ENCODE measurements at places on chromosomes 2 and 18. TPM values are rescaled to one million over a fixed set of nuclear protein-coding genes. Genes with fewer than 3 reads are reported as not detected.

GRCh38 chr18:59927246-59927825 is 27.5 kb downstream of the PMAIP1 start:
- no peak for DNase-seq

Gene SLC11A1
- not detected for total RNA-seq

DNA sequence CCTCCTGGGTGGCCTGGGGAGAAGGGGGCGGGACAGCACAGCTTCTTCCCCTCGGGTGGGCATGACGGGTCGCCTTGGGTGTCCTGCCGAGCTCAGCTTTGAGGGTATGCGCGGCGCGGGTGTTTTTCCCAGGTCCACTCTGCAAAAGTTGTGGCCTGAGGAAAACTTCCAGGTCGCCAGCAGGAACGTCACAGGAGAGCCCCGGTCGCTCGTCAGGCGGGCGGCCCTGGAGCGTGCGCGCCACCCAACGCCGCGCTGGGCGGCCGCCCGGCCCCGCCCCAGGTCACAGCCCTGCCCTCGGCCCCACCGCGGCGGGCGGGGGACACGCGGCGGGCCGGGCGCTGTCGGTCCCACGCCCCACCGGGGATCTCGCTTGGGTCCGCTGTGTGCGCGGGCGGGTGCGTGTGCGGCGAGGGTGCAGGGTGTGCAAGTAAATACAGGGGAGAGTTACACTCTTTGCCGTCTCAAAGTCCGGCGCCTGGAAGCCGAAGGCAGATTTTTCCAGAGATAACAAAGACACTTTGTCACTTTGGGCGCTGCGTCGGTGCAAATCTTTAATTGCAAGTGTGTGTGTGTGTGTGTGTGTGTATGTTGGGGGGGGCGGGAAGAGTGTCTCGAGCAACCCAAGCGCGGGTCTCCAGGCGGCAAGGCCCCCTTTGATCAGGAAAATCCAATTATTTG is 616 bp upstream of the SP5 start:
- peak; percentile 17 for DNase-seq

DNA sequence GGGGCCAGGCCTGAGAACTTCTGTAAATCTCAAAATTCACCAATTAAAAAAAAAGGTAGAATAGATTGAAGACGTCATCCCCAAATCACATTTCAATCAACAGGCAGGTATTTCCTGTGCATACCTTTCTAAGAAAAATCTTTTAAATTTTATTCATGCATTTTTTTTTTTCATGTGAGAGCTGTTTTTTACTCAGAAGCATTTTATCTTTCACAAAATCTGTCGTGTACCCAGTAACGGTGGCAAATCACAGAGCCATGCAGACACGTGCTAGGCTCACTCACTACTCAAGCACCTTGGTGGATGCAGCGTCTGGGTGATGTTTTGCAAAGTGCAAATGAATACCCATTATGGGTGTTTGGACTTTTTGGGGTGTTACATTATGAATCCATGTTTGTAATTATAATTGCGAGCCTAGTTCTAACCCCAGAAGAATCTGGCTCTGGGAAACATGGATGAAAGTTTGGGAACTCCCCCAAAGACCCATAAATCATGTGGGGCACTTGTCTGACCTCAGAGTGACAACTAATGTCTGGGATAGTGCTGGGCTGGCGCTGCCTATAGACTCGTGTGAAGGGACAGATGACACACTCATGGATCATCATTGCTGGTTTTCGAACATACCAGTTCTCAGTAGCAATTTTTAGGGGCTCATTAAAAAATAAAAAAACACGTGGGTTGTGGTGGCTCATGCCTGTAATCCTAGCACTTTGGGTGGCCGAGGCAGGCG is 335.2 kb downstream of the LPIN1 start:
- peak; percentile 52 for DNase-seq

Gene SETBP1
- total RNA-seq: 1.0 TPM

Gene L3MBTL4
- total RNA-seq: 2.8 TPM

Gene NT5C1B
- total RNA-seq: 0.21 TPM

GRCh38 chr2:27545348-27546141 is 37.3 kb upstream of the ZNF512 start:
- DNase-seq: no peak

- DNase-seq: peak; percentile 41
Measured at GRCh38 chr18:32289483-32290075, 99.7 kb downstream of the MEP1B start.

DNA sequence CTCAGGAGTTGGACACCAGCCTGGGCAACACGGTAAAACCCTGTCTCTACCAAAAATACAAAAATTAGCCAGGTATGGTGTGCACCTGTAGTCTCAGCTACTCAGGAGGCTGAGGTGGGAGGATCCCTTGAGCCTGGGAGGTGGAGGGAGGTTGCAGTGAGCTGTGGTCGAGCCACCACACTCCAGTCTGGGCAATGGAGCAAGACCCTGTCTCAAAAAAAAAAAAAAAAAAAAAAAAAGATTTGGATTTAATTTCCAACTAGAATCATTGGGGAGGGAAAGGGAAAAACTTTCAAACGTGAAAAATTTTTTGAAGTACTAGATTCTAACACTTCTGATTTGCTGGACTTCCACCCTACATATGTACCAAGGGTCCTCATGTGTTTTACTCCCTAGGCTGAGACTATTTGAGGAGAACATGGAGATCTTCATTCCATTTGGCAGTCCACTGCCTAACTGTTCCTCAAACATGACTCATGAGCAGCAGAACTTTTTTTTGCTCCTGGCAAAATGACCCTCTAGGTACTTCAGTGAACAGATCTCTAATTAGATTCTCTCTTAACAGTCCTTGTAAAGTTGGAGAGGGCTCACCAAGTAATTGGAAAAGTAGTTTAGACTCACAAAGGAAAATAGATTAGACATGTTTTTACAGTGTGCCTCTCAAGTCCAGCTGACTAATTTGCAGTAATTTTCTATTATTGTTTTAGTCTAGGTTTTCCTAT is 267.6 kb downstream of the METTL4 start:
- DNase-seq: peak; percentile 19

GRCh38 chr2:15555760-15556193 is 5.4 kb downstream of the NBAS start:
- DNase-seq: no peak

GRCh38 chr2:29618024-29618423 is 303.4 kb downstream of the ALK start:
- DNase-seq: no peak

- no peak for DNase-seq
Measured at GRCh38 chr2:232970051-232970450, 43.0 kb downstream of the NGEF start.

DNA sequence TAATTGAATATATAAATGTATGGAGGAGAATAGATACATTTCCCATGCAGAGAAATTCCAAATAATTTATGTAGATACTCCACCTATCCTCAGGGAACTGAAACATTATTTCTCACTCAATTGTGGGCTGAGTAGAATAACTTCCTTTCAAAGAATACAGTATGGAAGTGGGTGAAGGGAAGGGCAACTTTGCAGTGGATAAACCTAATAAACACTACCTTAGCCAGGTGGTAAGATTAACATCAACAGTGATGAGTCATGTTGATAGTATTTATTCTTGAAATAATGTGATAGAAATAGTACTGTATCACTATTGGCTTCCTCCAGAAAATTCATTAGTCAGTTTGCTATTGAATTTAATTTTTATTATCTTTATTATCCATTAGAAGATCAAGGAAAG is 716.4 kb upstream of the CHAC2 start:
- no peak for DNase-seq

DNA sequence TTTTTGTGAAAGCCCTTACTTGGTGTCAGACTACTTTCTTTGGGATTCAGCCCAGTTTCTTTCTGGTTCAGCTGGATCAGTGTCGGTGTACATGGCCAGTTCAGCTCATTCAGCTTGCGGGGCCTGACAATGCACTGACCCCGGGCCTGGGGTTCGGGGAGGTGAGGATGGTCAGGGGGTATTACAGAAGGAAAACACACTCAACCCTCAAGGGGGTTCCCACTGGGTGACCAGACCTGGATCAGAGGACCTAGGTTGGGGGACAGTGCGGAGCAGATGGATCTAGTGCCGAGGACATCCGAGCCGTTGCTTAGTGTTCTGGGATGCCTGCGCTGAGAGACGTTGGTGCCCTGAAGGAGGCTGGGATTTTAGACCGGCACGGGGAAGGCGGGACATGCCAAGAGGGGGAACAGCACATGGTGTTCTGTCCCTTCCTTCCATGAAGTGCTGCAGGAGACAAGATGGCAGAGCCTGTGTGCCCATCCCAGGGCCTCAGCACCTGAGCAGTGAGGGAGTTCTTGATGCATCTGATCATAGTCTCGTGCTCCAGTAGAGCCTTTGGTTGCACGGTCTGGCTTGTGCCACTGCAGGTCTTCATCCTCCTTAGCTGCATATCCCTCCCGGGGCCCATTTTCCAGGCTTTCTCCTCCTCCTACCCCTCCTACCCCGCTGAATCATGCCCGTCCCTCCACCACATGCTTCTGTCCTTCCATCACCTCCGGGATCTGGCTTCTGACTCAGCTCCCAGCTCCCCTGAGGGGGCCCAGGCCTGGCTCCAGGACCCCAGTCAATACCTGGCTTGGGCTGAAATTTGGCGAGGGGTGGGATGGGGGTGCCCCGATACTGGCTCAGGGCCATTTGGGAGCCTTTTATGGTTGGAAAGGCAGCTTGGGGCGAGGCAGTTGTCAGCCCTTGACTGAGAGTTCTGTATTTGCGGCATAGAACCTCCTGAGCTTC is 18.0 kb downstream of the SPEG start:
- peak; percentile 97 for DNase-seq

Gene TUBA3E
- total RNA-seq: 1.0 TPM

GRCh38 chr2:69944756-69945155 is 16.7 kb downstream of the ASPRV1 start:
- DNase-seq: no peak

Gene CRYGA
- total RNA-seq: not detected

DNA sequence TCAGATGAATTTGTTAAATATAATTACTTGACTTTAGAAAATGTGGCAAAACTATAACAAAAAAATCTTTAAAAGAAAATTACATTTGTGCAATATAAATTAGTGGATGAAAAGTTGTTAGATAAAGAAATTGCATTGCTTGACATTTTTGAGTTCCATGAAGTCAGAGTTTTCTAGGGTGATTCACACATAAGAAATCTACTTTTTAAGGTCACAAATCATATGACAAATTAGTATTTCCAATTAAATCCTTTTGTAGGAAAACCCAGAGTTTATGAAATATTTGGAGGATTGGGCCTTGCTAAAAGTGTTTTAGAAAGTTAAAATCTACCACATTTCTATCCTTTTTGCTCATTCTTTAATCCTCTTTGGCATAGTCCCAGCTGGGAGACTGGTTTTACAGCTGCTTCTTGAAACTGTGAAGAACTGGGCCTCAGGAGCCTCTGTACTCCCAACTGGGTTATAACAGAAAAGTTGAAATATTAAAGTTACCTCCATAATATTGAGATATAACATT is 289.2 kb downstream of the LRRTM4 start:
- DNase-seq: no peak

DNA sequence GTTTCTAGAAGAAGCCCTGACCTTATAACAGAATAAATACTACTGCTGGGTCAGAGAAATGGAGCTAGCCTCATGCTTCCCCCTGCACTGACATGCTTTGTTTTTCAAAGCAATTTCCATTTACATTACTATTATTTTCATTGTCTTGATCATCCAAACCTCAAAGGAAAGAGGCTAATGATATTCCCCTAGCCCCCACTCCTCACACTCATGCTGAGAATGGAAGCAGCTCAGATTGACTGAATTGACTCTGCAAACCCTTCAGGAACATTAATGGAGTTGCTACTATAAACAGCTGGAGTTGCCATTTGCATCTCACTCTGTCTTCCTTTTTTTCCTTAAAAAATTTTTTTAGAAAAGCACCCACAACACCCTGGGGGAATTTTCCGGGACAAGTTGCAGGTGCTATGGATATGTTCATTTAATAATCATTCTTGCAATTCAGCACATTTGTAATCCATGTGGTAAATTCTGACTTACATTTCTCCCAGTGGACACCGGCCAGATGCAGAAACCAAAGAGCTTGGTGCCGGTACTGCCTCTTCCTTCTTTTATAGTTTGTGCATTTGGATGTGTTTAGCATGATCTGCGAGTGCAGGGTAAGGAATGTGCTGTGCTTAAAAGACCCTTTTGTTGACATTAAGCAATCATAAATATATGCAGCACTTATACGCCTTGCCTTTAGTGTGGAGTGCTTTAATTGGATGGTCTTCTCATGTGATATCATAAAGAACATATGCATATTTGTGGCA is 103.3 kb upstream of the OSR1 start:
- no peak for DNase-seq

DNA sequence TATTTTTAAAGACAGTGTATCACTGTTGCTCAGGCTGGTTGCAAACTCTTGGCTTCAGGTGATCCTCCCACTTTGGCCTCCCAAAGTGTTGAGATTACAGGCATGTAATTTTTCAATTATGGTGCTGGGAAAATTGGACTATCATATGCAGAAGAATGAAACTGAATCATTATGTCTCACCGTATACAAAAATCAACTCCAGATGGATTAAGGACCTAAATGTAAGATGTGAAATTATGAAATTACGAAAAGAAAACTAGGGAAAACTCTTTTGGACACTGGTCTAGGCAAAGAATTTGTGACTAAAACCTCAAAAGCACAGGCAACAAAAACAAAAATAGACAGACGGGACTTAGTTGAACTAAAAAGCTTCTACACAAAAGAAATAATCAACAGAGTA is 31.2 kb downstream of the MAP3K2 start:
- DNase-seq: no peak

DNA sequence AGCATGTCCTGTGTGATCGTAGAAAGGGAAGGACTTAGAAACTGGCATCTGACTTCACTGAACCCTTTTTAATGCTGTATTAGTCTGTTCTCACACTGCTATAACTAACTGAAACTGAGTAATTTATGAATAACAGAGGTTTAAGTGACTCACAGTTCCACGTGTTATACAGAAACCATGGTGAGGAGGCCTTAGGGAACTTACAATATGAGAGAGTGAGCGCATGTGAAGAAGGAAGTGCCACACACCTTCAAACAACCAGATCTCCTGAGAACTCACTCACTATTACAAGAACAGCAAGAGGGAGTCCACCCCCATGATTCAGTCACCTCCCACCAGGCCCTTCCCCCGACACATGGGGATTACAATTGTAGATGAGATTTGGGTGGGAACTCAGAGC is 811.3 kb downstream of the CPS1 start:
- peak; percentile 34 for DNase-seq

GRCh38 chr2:121375621-121376159 is 90.7 kb upstream of the TFCP2L1 start:
- no peak for DNase-seq

- DNase-seq: no peak
Measured at GRCh38 chr18:45745817-45746461, 22.0 kb downstream of the SLC14A1 start.

- DNase-seq: no peak
Measured at GRCh38 chr18:45505497-45506206, 109.6 kb upstream of the SLC14A2 start.

Gene DNAJC5G
- not detected for total RNA-seq

GRCh38 chr2:126639276-126639675 is 16.7 kb upstream of the GYPC start:
- DNase-seq: no peak

- peak; percentile 94 for DNase-seq
Measured at GRCh38 chr2:133817680-133818566, 249.7 kb upstream of the NCKAP5 start.

DNA sequence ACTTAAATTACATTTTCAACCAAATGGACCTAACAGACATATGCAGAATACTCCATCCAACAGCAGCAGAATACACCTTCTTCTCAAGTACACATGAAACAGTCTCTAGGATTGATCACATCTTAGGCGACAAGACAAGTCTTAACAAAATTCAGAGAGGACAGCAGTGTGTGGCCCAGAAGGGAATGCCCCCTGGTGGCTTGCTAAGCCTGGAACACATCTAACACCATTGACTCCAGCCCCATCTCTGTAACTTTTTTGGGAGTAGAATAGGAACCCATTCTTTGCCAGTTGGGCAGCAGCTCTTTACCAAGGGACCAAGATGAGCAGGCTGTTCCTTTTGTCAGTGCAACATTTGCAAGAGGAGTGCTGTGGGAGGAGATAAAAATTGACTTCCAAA is 249.9 kb downstream of the PLCL1 start:
- DNase-seq: peak; percentile 18
